ENCODE measurements at places on chromosomes 5 and 9.

- DNase-seq: no peak
Measured at GRCh38 chr5:87138091-87138805, 129.4 kb upstream of the RASA1 start.

- DNase-seq: no peak
Measured at GRCh38 chr5:159620853-159621540, 290.7 kb upstream of the IL12B start.

DNA sequence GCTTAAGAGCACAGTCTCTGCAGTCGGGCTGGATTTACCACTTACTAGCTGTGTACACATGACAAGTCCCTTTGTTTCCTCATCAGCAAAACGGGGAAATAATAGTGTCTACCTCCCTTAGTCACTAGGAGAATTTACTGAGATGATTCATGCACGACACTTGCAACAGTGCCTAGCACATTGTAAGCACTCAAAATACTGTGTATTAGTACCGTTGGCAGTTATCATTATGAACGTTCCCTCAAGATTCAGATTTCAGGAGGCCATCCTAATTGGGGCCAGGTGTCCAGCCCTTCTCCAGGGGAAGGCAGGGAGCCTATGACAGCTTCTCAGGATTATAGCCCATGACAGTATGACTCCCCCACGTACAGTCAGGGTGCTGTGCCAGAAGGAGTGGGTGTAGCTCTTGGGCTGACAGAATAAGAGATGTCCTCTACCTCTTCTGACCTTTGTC, 164.3 kb downstream of the DOCK2 start:
- no peak for DNase-seq

DNA sequence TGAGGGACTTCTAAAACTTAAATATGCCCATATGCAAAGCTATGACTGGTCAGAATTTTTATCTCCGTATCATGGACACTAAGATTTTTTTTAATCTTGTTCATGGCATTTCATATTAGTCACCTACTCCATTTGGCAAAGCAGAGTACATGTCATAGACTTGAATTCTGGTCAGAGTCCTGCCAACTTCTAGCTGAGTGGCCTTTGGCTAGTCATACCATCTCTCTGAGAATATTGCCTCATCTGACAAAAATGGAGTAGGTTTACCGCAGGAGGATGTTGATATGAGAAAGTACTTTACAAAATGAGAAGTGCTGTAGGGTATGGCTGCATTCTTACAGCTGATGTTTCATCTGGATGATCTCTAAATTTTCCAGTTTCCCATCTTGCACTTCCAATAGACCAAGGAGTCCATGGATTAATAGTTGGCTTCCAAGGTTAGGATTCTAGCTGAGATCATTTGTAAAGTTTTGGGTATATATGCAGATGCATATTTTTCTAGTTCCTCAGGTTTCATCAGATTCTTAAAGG, 150.8 kb upstream of the NR3C1 start:
- peak; percentile 65 for DNase-seq

GRCh38 chr9:99049641-99050040, 55.3 kb upstream of the TGFBR1 start:
- no peak for DNase-seq

- DNase-seq: no peak
Measured at GRCh38 chr5:71839096-71839884, 120.2 kb downstream of the CARTPT start.
